ENCODE measurements at places on chromosomes 11 and 22.

GRCh38 chr11:35933320-35933871 lies 10.5 kb upstream of the LDLRAD3 start:
- DNase-seq = no peak

- peak; percentile 10 for DNase-seq
These were observed 16.0 kb downstream of the ZNRF3 start for GRCh38 chr22:28899199-28899853.

- peak; percentile 64 for DNase-seq
These were observed 879 bp downstream of the TMEM121B start for GRCh38 chr22:17120281-17120680.

- DNase-seq = no peak
These were observed 59.0 kb upstream of the KCNQ1OT1 start for GRCh38 chr11:2758751-2759150.

- DNase-seq = no peak
These were observed 33.3 kb downstream of the KCNC1 start for GRCh38 chr11:17767914-17768313.

DNA sequence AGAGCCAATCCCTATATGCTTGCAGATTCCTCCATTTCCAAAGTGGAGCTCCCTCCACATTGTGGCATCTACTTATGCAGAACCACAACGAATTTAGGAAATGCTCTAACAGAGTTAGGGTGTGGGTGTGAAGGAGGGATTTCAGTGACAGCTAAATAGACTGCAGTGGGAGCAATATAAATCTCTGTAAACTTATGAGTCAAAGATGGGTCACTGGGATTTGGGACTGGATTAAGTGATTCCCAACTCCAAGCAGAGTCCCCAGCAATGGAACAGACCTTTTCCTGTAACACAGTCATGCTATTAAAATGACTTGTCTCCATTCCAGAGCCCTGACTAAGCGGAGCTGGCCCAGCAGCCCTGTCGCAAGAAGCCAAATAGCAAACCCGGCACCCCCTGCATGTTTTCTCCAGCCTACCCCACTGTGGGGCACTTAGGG lies 36.6 kb downstream of the RPL27A start:
- no peak for DNase-seq

- no peak for DNase-seq
These were observed 24.5 kb downstream of the RPUSD4 start for GRCh38 chr11:126186708-126187529.
